ENCODE measurements at places on chromosomes 1 and 21.

DNA sequence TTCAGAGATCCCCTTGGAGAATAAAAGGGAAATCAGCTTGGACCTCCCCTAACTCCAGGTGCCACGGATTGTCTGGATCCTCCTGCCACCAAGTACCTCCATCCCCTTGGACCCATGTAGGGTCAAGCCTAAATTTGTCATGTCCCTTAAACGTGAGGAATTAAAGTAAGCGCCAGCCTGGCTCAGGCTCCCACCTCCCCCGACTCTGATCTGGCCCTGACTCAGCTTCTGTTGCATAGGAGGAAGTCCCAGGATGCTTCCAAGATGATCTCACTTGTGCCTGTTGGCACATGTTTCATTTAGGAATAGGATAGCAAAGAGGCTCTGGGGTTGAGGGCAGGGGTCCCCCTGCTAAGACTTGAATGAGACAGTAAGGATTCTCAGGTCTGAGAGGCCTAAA lies 231.9 kb upstream of the JUN start:
- no peak for DNase-seq

GRCh38 chr1:234309598-234310459 lies 63.4 kb upstream of the COA6 start:
- DNase-seq, result peak; percentile 12

- no peak for DNase-seq
Measured at GRCh38 chr21:45470087-45470515, 65.1 kb downstream of the COL18A1 start.

- DNase-seq, result no peak
Measured at GRCh38 chr1:219439376-219439775, 173.5 kb downstream of the ZC3H11B start.

DNA sequence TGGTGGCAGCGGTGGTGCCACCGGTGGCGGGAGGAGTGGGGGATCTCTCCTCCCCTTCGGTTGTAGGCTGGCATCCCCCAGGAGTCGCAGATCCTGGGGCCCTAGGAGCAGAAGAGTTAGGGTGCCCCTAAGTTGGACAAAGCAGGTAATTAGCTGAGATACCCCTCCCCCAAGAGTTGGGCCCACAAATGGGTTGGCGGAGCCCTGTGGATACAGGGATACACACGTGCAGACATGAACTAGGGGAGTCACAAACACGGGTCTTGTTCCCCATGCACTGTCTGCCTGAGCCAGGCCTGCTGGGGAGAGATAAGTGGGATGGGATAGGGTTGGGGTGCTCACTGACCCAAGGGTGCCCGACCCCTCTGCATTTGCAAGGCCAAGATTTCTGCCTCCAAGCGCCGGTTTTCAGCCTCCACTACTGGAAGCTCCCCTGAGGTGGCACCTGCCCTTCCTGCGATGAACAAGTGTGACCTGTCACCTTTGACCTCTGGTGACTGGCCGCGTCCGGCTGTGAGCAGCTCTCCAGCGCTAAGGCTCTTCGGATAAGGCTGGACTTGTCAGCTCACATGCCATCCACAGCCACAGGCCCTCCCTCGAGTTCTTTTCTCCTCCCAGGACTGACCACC lies 1.8 kb downstream of the CCDC17 start:
- DNase-seq, result no peak

GRCh38 chr1:202578565-202578964 lies 131.7 kb downstream of the SYT2 start:
- no peak for DNase-seq

DNA sequence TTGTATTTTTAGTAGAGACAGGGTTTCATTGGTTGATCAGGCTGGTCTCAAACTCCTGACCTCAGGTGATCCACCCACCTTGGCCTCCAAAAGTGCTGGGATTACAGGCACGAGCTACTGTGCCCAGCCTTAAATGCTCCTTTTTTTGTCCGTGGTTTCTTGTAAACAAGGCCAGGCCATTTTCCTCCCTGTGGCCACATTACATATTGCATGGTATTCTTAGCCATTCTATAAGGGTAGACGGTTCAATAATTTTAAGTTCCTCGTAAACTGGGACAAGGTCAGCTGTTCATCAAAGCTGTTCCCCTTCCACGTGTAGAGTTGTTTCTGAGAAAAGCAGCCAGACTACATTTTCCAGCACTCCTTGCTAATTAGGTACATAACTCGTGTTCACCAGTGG lies 10.3 kb upstream of the LUZP1 start:
- DNase-seq, result no peak

DNA sequence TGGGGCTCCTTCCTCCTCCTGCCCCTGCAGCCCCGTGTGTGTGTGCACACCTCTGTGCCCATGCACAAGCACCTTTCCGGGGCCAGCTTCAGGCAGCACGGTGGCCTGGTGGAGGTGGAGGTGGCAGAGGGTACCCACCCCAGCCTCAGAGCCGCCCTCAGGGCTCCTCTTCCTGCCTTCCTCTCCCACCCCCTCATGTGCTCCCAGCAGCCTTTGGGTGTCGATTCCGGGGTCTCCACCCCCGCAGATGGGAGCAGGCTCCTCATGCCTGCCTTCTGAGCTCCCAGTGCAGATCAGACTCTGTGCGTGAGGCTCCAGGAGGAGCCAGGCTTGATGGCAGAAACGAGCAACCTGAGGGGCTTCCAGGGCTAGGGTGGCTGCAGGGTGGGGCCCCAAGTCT lies 29.2 kb upstream of the PLCH2 start:
- no peak for DNase-seq

GRCh38 chr1:67570486-67571143 lies 114.4 kb upstream of the GADD45A start:
- no peak for DNase-seq
